Stimulated activated CD4-positive, alpha-beta T cell treated with anti-CD3 and anti-CD28 coated beads, Interleukin-15, amount 100 ng/mL, for 48 hours (primary cell): ENCODE measurements at places on chromosomes 11 and 22.

DNA sequence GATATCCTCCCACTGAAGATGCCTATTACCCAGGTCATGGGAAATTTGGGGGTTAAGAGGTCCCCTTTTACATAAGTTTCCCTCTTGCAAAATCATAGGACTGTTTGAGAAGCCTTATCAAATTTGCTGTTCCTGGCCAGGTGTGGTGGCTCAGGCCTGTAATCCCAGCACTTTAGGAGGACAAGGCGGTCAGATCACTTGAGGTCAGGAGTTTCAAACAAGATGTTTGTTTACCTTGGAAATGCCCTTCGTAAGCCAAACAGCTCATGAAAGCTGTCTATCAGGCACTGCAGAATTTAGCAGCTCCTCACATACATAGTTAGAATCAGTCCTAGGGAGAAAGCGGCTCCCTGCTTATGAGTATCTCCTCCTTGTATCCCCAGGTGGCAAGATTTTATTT is 4.9 kb upstream of the EI24 start:
- no peak for DNase-seq

- no peak for DNase-seq
These were observed 651.4 kb upstream of the CHORDC1 start for GRCh38 chr11:90874281-90874680.

DNA sequence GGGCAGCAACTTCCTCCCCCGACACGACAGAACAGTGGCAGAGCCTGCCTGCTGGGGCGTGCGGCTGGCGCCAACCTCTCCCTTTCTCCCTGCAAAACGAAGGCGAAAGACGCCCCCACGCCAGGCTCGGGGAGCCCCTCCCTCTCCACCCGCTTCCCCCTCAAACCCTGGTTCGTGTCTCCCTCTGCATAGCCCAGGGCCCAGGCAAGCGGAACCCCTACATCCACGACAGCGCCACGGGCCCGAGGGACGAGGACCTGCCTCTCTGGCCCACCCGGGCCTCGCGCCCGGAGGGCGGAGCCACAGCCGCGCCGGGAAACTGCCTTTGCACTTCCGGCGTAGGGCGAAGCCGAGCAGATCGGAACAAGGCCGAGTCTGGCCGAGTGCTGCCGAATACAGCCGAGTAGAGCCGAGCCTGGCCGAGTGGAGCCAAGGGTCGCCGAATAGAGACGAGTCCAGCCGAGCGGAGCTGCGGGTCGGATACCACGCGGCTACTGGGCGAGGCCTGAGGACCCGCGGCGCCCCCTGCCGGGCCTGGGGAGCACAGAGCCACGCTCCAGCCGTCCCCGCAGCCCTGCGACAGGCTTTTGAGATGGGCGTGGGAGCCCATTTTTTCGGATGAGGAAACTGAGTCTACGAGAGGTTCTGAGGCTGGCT is 11.2 kb upstream of the C1QTNF6 start:
- DNase-seq: peak; percentile 99

DNA sequence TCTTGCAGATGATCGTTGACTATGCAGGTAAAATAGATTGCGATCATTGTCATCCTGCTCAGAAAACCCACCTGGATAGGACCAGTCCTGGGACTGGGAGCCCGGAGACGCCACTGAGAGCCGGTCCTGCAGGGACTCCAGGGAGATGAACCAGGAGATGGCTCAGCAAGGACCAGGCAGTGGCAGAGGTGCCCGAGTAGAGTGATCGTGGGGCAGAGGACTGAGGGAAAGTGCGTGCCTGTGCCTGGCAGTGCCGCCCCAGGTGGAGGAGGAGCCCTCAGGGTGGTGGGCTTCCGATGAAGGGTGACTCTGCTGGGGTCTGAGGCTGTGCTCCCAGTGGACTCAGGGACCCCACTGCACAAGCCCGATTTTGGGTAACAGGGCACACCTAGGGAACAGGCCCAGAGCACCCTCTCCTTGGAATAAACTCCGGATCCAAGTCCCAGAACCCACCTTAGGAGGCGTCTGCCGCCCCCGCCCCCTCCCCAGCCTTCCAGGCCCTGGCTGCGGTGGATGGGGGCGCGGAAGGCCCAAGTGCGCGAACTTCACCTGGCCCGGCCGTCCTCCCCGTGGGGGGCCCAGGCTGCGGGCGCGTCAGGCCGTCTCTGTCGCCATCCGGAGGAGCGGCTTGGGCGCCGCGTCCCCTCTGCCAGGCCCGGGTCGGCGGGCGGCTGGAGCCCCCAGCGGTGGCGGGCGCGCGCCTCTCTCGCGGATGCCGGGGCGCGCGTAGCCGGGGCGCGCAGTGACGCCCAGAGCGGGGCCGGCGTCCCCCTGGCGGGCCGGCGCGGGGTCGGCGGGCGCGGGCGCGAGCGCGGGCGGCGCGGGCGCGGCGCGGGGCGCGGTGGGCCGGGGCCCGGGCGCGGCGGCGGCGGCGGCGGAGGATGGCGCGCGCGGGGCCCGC is 1338.8 kb downstream of the BRD1 start:
- no peak for DNase-seq

GRCh38 chr11:7667460-7667859 is 5.8 kb downstream of the CYB5R2 start:
- no peak for DNase-seq

DNA sequence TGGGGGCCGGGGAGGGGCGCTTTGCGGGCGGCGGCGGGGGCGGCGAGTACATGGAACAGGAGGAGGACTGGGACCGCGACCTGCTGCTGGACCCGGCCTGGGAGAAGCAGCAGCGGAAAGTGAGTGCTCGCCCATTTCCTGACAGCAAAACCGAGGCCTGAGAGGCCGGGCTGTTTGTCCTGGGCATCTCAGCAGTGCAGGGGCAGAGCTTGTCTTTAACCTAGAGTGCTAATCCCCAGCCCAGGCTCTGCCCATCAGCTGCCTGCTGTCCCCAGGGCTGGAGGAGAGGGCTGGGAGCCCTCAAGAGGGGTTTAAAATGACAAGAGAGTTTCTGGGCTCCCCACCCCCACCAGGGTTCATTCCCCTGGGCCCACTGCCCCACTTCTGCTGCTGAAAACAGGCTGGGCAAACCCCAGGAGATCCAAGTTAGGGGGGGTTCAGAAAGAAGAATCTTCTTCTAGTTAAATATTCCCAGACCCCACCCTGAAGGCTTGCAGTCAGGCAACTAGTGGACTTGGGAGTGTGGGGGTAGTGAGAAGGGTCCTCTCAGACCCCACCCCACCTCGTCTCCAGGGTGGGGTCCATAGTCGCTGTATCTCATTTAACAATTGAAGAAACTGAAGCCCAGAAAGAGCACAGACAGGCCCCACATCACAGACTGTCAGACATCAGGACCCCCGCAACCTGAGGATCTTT is 411 bp downstream of the ACTN3 start:
- DNase-seq: no peak

- no peak for DNase-seq
These were observed 40.9 kb upstream of the GGTLC2 start for GRCh38 chr22:22603470-22603947.

- no peak for DNase-seq
These were observed 94.8 kb upstream of the TBCEL start for GRCh38 chr11:120929090-120929489.

DNA sequence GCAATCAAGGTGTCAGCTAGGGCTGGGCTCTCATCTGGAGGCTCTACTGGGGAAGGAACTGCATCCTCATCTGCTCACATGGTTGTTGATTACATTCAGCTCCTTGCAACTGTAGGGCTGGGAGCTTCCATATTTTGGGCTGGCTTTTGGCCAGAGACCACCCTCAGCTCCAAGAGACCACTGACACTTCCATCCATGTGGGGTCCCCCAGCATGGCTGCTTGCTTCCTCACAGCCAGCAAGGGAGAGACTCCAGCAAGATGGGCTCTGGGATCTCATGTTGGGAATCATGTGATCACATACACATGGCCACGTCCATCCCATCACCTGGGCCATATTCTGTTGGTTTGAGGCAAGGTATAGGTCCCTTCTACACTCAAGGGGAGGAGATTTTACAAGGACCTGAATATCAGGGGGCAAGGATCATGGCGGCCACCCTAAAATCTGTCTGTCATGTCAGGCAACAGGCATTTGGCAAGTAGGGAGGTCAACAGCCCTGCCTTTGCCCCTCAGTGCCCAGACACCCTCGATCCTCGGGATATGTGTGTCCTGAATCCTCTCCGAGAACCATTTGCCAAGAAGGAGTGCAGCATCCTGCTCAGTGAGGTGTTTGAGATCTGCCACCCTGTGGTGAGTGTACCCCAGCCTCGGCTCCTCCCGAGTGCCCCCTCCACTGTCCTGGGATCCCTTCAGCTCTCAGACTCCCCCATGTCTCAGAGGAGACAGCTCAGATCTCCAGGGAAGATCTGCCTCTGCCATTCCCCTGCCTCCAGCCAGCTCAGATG is 48.7 kb downstream of the OTOG start:
- no peak for DNase-seq

DNA sequence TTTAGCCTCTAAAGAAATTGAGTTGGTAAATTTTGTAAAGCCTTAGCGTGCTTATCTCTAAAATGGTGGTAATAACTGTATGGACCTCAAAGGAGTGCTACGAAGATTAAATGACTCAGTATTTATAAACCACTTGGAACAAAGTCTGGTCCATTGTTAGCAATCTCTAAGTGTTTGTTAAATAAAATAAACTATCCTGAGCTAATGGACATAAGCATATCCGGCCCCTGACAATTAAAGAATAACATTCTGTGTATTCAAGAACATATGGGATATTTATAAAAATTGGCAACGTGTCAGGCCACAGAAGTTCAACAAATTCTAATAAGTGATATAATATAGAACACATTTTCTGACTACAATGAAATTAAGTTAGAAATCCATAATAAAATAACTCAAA is 71.0 kb downstream of the MYEOV start:
- no peak for DNase-seq

- peak; percentile 1 for DNase-seq
These were observed 397.8 kb downstream of the OPCML start for GRCh38 chr11:133134314-133135173.

GRCh38 chr22:37910890-37911672 is 5.0 kb downstream of the MICALL1 start:
- DNase-seq: no peak
